ENCODE measurements at places on chromosomes 5 and 9.

DNA sequence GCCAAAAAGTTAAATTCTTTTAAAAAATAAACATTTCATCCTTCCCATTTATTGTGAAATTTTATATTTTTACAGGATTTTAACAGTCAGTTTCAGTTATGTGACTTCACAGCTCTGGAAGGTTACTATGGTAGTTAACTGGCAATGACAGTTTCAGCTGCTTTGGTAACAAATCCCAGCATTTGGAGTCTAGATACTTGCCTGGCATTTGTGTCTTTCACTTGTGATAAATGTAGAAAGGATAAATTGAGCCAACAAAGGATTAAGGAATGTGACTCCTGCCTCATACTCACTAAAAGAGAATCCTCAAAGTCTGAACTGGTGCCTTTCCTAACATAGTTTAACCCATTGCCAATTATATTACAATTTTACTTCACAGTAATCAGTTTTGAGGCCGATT is 315.5 kb downstream of the FER start:
- no peak for DNase-seq

- DNase-seq, result no peak
These were observed 61.0 kb downstream of the APBA1 start for GRCh38 chr9:69611221-69611620.

DNA sequence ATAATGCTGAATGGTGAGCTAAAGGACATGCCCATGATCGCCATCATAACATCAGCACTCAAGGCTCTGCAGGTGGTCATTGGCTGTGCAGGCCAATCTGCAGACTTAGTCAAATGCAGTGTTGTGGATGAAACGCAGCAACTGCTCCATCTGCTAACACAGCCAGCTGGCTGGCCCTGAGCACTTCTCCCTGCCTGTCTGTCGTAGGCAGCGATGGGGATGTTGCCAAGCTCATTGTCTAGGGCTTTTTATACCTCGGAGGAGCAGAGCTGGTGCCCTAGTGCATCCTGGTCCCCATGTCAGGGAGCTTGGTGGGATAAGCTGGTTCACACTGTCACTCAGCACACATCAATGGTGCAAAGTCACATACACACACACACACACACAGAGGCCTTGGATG is 189.4 kb downstream of the TENT4A start:
- no peak for DNase-seq

DNA sequence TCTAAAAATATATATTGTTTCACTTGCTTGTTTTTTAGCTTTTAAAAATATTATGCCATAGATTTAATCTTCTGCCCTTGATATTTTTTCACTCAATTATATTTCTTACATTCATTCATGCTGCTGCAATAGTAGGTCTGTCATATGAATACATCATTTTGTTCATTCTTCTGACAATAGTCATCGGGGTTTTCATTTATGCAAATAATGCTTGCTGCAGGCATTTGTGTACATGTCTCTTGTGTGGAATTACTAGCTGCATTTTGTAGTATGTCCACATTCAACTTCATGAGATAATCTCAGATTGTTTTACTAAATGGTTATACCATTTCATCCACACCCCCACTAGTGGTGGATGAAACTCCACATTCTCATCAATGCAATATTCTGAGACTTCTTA is 5.3 kb upstream of the PLPP1 start:
- DNase-seq, result no peak

GRCh38 chr5:135095052-135095715 is 61.2 kb upstream of the PITX1 start:
- DNase-seq, result no peak

- DNase-seq, result no peak
These were observed 137.3 kb upstream of the PCA3 start for GRCh38 chr9:76626980-76627379.

- DNase-seq, result no peak
These were observed 173.5 kb upstream of the DMAC1 start for GRCh38 chr9:7973123-7973522.

- no peak for DNase-seq
These were observed 118.2 kb upstream of the RPS23 start for GRCh38 chr5:82396396-82396795.

DNA sequence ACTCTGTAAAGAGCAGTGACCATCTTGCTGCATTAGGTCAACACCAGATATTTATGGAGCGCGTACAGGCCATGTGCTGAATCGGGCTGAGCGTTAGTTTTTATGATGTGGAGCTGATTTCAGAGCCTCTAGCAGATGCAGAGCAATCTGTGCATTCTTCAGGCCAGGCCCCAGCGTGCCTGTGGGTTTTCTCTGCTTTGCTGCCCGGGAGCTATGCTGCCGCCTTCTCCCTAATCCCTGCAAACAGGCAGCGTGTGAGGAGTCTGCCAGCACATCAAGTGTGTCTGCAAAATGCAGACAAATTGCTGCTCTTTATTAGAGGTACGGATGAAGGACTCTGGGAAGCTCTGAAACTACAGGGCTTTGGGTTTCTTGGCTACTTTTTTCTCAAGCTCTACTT is 170.0 kb downstream of the NTRK2 start:
- peak; percentile 11 for DNase-seq

- no peak for DNase-seq
These were observed 208.3 kb downstream of the GABBR2 start for GRCh38 chr9:98500337-98500919.
